IMR-90 (cell line): ENCODE measurements at places on chromosomes 5 and 9. TPM values are rescaled to one million over a fixed set of nuclear protein-coding genes. Genes with fewer than 3 reads are reported as not detected.
A peak's percentile ranks its signal among the peaks of the same experiment; 100 is the strongest.

DNA sequence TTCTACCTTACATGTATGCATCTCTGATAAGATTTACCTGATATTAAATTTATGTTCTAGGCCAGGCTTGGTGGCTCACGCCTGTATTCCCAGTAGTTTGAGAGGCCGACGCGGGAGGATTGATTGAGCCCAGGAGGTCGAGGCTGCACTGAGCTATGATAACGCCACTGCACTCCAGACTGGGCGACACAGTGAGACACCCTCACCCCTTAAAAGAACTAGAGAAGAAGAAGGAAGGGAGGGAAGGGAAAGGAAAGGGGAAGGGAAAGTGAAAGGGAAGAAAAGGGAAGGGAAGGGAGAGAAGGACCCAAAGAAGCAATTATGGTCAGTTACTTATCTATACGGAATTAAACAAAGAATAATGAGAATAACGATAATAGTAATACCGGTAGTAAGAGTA, 1.2 kb upstream of the RFK start:
- DNase-seq: no peak

- DNase-seq: peak; percentile 99
Measured at GRCh38 chr9:125932012-125932411, 184.8 kb downstream of the PBX3 start.

DNA sequence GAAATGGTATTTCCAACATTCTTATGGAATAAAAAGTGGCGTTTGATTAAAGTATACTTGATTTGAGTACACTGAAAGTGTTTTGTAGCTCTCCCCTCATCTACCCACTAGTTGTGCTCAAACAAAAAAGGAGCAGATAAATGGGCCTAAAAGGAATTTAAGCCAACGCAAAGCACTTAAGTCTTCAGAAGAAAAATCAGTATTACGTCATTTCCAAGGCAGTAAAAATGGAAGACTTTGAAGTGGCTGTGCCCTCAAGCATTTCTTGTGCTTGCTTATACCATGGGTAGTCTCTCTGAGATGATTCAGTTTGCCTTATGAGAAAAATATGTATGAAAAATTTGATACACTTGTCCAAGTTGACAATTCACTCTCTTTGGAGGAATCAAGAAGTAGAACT, 279.9 kb upstream of the CD180 start:
- no peak for DNase-seq

Gene HRH2
- polyA plus RNA-seq: not detected in 2 replicates

Gene TMEM174
- polyA plus RNA-seq: not detected in 2 replicates

Gene FAXDC2
- polyA plus RNA-seq: 8.1 and 8.9 TPM in 2 replicates
